ENCODE measurements at places on chromosomes 11 and 22.

DNA sequence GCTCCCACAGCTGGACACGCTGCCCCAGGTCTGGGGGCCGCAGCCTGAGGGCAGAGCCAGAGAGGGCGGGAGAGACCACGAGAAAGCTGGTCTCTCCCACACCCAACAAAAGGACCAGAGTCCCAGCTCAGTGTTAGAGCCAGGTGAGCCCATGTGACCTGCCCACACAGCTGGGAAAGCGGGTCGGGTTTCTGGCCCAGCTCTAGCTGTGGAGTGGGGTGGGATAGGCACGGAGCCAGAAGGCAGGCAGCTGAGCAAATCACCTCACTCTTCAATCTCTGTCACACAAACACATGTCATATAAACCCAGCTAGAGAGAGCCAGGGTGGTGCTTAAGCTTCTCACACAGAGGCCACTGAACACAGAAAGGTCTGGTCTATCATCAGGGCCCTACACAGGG, 7.8 kb upstream of the EIF3D start:
- no peak for DNase-seq

GRCh38 chr11:31956310-31956709, 134.6 kb upstream of the RCN1 start:
- no peak for DNase-seq

- DNase-seq, result no peak
Observed at GRCh38 chr22:35054064-35054463, 11.9 kb upstream of the ISX start.

DNA sequence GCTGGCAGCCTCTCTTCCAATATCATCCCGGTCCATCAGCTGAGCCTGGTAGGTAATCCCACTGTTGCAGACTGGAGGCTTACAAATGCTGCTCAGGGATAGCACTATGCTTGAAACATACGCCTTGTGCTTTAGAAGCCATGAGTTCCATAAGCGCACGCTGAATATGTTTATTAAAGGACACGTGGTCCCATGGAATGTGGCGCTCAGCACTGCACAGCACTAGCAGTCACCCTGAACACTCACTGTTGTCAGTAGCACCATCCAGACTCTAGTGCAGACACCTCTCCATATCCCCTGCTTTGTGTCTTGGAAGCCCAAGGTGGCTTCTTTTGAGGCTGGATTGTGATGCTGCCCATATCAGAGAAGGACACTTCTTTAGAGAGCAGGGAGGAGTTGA, 120.9 kb downstream of the MAML2 start:
- DNase-seq, result no peak

GRCh38 chr22:26902401-26903029, 245.1 kb downstream of the MIAT start:
- no peak for DNase-seq

- DNase-seq, result no peak
Observed at GRCh38 chr11:3232956-3233355, 739 bp upstream of the MRGPRE start.

DNA sequence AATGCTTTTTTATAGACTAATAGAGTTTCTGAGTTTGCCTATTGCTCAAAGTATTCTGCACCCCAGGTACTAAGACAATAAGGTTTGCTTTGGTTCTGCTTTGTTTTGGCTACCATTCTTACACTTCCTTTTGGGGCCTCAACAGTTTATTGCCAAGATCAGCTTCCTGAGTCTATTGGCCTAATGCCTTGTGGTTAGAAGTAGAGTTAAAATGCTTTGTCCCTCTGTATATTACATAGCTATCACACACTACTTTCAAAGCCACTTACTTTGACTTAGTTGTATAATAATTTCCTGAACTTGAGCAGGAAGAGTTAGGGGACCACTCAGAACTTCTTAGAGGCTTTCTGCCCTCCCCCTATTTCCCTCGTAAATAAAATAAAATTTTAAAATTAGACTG, 96.5 kb downstream of the DLG2 start:
- no peak for DNase-seq

DNA sequence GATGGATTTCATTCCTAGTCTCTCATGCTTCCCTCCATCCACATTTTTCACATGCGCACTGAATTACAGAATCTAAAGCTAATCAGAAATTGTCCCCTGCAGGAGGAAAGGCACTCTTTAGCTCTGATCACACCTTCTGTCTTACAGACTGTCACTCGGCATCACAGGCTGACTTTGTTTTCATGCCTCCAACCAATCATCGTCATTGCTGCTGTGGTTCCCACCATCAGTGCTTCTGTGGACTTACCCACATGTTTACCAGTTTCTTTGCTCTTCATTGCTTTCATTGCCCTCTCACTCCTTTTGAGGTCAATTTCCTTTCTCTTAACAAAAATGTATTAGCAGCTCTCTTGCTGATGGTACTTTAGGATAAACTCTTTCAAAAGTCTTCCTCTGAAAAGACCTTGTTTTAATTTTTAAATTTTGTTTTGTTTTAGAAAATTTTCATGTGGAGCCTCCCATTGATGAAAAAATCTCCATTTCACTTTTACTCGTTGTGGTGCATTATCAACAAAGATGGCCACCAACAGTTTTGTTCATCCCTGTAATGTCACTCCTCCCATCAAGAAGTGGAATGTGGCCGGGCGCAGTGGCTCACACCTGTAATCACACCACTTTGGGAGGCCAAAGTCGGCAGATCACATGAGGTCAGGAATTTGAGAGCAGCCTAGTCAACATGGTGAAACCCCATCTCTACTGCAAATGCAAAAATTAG, 20.2 kb upstream of the TREH start:
- DNase-seq, result no peak

GRCh38 chr22:23938328-23939016, 22.5 kb downstream of the GSTT2B start:
- no peak for DNase-seq

GRCh38 chr11:31529189-31529588, 19.6 kb downstream of the ELP4 start:
- no peak for DNase-seq

GRCh38 chr22:44288913-44289312, 23.8 kb downstream of the SHISAL1 start:
- no peak for DNase-seq

GRCh38 chr11:64590763-64591221, at the start of gene SLC22A12:
SLC22A12 (plus strand) TSS chr11:64591220; CDS start chr11:64591557, 337 bp downstream.
- DNase-seq, result no peak

- DNase-seq, result no peak
Observed at GRCh38 chr22:23837496-23837859, 1.3 kb downstream of the DERL3 start.

DNA sequence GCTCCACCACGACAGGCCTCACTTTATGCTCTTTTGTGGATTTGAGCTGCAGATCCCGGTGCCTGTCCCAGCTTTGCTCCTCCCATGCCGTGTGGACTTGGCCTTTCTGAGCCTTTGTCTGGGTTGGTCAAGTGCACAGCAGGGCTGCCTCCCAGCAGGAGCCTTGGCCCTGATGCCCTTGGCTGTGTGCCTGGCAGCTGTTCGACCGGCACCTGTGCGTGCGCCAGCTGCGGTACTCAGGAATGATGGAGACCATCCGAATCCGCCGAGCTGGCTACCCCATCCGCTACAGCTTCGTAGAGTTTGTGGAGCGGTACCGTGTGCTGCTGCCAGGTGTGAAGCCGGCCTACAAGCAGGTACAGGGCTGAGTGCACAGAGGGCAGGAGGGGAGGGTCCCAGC, 46.5 kb downstream of the MYO7A start:
- no peak for DNase-seq

DNA sequence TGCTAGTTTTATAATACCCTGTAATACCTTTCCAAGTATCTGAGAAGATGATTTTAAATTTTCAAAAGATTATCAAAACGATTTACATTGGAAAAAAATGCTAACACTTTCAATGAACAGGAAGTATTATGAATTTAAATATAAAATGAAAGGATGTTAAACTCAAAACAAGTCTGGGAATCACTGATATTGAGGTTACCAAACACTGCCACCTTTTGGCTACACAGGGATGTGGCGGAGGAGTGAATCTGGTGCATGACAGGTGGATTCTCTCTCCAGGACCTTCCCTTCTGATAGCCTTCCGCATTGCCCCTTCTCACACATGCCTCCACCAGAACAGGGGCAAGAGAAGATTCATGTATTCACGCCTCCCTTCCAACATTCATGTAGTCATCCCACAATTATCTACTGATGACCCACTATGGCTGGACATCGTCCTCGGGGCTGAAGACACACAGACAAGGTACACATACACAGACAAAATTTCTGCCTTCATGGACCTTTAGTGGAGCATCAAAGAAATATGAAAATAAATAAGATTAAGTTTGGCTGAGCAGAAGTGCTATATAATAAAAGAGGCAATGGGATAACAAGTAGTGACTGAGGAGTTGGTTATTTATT, 34.7 kb downstream of the ATG16L2 start:
- no peak for DNase-seq
